WERI-Rb-1 (cell line): ENCODE measurements at places on chromosomes 5 and 9.

GRCh38 chr9:116112236-116112635, 41.4 kb upstream of the PAPPA start:
- no peak for DNase-seq

DNA sequence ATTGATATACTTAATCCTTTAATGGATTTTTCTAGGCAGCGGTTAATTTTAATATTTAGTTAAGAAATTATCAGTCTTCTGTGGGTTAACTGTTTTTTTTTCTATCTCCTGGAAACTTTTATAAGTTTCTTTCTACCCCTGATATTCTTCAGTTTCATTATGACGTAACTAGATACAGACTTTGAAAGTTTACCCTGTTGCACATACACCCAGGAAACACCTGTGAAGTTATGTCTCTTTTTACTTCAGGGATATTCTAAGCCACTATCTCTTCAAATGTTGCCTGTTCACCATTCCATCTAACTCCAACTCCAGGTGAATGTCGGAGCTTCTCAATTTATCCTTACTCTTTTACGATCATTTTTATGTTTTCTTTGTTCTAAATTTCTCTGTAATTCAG, 329.0 kb downstream of the ICE1 start:
- DNase-seq: no peak

DNA sequence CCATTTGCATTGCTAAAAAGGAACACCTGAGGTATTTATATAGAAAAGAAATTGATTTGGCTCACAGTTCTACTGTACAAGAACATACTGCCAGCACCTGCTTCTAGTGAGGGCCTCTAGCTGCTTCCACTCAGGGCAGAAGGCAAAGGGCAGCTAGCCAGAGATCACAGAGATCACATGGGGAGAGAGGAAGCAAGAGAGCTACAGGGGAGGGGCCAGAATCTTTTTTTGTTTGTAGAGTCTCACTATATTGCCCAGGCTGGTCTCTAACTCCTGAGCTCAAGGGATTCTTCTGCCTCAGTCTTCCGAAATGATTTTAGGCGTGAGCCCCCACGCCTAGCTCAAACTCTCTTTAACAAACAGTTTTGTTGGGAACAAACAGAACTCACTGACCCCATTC, 6.1 kb downstream of the SLCO4C1 start:
- no peak for DNase-seq

DNA sequence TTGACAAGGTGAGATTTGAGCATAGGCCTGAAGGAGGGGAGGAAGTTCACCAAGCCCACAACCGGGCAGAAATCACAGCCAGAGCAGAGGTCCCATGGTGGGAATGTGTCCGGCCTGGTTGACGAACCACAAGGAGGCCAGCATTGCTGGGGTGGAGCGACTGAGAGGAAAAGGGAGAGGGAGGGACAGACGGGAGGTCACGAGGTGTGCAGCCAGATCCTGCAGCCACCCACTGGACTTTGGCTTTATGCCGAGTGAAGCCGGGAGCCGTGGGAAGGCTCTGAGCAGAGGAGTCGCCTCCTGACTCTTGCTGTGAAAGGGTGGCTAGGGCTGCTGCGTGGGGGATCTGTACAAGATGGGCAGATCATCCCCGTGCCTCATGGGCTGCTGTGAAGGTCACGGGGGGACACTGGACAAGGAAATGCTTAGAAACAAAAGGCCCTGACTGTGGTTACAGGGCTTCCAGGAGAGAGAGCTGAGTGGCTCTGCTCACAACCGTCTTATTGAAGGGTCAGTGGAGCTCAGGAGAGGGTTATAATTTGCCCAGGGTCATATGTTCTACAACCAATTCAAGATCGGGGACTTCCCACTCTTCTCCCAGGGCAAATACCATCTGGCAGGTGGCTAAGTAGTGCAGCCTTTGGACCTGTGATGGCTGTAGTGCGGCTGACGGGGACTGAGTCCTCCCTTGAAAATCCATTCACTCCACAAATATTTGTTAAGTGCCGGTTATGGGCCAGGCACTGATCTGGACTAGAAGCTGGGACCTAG, 15.6 kb upstream of the CD74 start:
- DNase-seq: peak; percentile 24

- DNase-seq: no peak
Measured at GRCh38 chr5:2525351-2525750, 226.1 kb downstream of the IRX2 start.

DNA sequence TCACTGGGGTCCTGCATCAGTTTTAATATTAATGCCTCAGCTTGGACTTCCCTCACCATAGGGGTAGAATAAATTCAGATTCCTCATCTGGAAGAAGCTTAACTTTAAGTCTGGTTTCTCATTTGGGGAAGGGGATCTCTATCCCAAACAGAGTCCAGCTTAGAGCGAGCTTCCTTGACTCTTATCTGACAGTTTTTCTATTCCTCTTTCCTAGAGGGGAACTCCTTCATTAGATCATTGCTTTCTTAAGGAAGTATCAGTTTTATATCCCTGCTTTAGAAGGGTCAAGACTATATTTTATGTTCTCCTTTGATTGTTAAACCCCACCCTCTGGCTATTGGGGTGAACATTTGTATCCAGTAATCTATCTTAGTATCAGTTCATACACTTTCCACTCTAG, 24.2 kb upstream of the CDC42SE2 start:
- DNase-seq: no peak

GRCh38 chr9:127847178-127847510, 7.3 kb downstream of the ENG start:
- peak; percentile 96 for DNase-seq

DNA sequence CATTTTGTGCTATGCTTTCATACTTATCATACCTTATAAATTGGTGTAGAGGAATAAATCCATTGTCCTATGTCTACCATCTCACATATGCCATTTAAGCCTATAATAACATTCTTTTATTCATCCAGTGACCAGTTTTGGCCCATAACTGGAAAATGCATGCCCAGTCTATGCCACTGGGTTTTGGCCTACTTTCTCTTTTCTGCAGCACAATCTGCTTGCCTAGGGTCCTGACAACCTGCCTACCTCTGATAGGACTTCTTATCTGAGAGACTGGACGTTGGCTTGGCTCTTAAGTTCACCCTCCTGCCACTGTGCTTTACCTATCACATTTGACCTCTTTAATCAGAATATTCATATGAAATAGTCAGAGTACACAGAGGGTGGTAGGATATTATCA, 103.0 kb downstream of the PRR16 start:
- no peak for DNase-seq

DNA sequence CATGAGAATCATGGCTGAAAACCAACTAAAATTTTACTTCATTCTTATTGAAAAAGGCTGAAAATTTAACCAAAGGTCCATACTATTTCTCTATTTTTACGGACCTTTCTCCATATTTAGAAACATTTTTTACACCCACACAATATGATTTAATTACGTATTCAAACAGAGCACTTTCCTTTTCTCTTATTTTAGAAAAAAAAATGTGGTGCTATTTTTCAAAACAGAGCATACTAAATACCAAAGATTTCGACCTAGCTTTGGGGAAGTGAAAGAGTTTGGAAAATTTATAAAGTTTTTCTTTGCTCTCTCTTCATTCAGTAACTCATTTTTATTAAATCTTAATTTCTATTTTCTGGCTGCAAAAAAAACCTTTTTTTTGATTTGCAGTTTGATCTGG, 38.1 kb downstream of the RNF145 start:
- no peak for DNase-seq

DNA sequence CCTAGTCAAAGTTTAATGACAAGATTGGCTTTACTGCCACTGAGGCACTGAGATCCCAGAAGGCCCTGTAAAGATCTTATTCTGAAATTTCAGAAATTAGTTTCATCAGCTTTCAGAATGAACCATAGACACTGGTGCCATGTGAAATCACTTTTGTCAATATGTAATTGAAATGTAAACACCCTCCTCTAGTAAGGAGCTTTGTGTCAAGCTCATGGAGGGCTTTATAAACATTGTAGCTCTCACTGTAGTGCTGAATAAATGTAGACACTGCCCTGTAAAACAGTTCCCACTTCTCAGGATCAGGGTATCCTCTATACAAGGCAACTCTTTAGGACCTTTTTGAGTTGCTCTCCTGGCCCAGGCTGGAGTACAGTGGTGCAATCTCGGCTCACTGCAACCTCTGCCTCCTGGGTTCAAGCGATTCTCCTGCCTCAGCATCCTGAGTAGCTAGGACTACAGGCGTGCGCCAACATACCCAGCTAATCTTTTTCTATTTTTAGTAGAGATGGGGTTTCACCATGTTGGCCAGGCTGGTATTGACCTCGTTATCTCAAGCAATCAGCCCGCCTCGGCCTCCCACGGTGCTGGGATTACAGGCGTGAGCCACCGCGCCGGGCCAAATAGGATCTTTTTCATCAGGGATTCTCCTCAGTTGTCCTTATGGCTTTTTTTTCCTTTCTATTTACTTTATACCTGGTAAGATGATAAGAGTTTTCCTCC, 1823.9 kb upstream of the CDH9 start:
- no peak for DNase-seq

- no peak for DNase-seq
Measured at GRCh38 chr5:8508231-8508630, 639.3 kb downstream of the MTRR start.

- no peak for DNase-seq
Measured at GRCh38 chr9:32502464-32502863, 23.5 kb downstream of the RIGI start.

GRCh38 chr5:160360310-160360709, 10.1 kb downstream of the C1QTNF2 start:
- DNase-seq: no peak

GRCh38 chr5:75049456-75050351, 2.7 kb downstream of the GCNT4 start:
- DNase-seq: peak; percentile 63

GRCh38 chr5:122312591-122313406, 762 bp downstream of the SNCAIP start:
- peak; percentile 8 for DNase-seq

DNA sequence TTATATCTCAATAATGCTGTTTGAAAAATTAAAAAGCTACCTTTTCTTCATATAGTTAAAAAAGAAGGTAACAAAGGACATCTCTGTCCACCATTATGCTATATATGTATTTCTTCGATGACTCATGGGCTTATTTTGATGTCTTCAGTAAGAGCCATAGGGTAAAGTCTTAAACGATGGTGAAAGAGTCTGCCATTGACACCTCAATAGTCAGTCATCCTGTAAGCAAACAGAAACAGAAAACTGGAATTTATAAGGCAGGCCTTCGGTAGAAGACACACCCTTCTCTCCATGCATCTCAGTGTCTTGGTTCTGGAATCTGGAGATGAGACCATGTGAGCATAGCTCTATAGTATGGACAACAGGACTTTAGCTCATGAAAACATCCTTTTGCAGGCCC, 87.0 kb upstream of the ZNF462 start:
- no peak for DNase-seq

DNA sequence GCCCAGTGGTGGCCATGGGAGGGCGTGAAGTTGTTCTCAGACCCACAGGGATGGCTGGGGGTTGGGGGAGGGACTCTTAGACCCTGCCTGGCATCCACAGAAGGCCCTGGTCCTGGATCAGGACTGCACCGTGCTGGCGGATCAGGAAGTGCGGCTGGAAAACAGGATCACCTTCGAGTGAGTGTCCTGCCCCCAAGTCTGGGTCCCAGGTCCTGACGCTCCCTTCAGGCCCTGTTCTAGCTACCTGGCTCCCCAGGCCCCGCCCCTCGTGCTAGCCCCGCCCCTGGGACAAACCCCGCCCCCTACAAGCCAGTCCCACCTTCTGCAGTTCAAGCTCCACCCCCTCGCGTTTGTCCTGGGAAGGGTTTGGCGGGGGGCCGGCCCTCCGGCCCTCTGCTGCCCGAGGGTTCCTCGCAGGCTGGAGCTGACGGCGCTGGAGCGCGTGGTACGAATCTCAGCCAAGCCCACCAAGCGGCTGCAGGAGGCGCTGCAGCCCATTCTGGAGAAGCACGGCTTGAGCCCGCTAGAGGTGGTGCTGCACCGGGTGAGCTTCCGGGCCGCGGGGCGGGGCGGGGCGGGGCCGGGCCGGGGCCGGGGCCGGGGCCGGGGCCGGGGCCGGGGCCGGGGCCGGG, 12.9 kb downstream of the RGS14 start:
- peak; percentile 92 for DNase-seq

- no peak for DNase-seq
Measured at GRCh38 chr5:168434001-168434400, 52.3 kb upstream of the RARS1 start.

- peak; percentile 70 for DNase-seq
Measured at GRCh38 chr9:89874351-89875321, 269.8 kb downstream of the GADD45G start.

DNA sequence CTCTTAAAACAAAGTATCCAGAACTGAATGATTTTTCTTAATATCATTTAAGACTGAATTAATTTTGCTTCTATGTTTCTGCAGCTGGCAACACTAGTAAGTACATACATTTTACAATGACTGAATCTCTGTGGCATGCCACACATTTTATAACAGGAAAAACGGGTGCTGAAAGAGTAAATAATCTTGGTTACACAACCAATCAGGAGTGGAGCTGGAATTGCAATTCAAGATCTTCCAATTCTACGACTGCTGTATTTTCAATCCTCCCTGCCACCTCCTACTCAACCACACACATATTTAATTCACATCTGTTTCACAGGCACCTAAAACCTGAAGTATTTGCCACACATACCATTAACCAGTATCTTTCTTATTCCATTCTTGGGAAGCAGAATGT, 52.7 kb upstream of the NR5A1 start:
- no peak for DNase-seq

DNA sequence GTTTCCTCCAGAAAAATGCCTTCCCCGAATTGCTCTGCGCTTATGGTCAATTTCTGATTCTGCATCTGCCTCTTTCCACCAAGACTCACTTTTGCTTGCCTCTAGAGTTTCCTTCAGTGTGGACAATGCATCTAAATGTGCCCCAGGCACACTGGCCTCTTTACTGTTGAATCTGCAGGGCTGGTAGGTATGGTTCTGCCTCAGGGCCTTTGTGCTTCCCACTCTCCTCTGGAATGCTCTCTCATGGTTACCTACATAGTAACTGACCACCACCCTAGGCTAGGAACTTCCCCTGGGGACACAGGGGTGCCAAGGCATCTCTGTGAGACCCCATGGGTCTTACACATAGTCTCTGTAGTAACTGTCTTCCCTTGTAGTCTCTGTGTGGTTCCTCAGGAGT, 1258.6 kb downstream of the CDH12 start:
- DNase-seq: no peak

GRCh38 chr5:148372893-148373292, 10.9 kb upstream of the FBXO38 start:
- DNase-seq: peak; percentile 71
